ENCODE measurements at places on chromosomes 2 and 18. TPM values are rescaled to one million over a fixed set of nuclear protein-coding genes. Genes with fewer than 3 reads are reported as not detected.

GRCh38 chr18:25453556-25454269, 101.7 kb upstream of the ZNF521 start:
- no peak overlapping the region for H3K4me3 ChIP-seq
- H3K36me3 ChIP-seq, result no peaks in the 10 kb centered on the region
- DNase-seq, result no peak
- H3K27me3 ChIP-seq, result no peaks in the 10 kb centered on the region
- H3K4me1 ChIP-seq, result no peaks in the 10 kb centered on the region

GRCh38 chr2:171266102-171266501, 105.4 kb upstream of the TLK1 start:
- no peaks in the 10 kb centered on the region for H3K4me1 ChIP-seq
- no peaks in the 10 kb centered on the region for H3K36me3 ChIP-seq

The STK11IP gene
- 23.9 TPM for total RNA-seq

DNA sequence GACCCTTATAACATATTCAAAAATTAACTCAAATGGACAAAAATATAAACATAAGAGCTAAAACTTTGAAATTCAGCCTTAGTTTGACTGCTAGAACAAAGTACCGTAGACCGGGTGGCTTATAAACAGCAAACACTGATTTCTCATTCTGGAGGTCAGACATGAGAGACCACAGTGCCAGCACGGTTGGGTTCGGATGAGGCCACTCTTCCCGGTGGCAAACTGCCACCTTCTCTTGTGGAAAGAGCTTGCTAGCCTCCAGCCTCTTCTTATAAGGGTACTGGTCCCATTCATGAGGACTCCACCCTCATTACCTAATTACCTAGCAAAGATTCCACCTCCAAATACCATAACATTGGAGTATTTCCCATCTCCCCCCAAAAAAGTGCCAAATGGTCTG, 91.3 kb downstream of the FAM210A start:
- H3K27ac ChIP-seq, result no peak overlapping the region
- H3K4me3 ChIP-seq, result no peak overlapping the region
- no peaks in the 10 kb centered on the region for H3K4me1 ChIP-seq
- peaks cover 5% of the 10 kb centered on the region for H3K36me3 ChIP-seq
- no peak for DNase-seq

DNA sequence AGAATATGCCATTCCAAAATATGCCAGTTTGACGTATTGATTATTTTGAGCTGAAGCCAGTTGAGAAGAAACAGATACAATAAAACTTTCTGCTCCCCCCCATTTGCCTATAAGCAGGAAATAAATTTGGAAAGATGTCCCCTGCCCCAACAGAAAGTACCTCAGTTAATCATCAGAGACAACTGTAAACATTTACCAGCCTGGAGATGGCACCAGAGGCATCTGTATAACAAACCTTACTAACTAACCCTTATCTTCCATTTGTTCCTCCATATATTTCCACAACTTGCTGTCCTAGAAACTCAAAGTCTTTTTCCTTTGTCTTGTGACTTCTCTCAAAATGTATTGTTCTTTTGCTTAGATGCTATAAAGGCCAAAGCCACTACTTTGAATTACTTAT, 93.8 kb downstream of the AKAIN1 start:
- H3K4me1 ChIP-seq, result no peaks in the 10 kb centered on the region
- no peak overlapping the region for H3K27ac ChIP-seq
- no peak for DNase-seq
- H3K4me3 ChIP-seq, result no peak overlapping the region
- no peaks in the 10 kb centered on the region for H3K27me3 ChIP-seq

The SRD5A2 gene
- not detected for total RNA-seq

- no peaks in the 10 kb centered on the region for H3K27me3 ChIP-seq
- no peak overlapping the region for H3K4me3 ChIP-seq
- no peak overlapping the region for H3K27ac ChIP-seq
- peaks cover 7% of the 10 kb centered on the region for H3K4me1 ChIP-seq
These were observed 5.2 kb upstream of the PPP4R1 start for GRCh38 chr18:9619545-9619944.

DNA sequence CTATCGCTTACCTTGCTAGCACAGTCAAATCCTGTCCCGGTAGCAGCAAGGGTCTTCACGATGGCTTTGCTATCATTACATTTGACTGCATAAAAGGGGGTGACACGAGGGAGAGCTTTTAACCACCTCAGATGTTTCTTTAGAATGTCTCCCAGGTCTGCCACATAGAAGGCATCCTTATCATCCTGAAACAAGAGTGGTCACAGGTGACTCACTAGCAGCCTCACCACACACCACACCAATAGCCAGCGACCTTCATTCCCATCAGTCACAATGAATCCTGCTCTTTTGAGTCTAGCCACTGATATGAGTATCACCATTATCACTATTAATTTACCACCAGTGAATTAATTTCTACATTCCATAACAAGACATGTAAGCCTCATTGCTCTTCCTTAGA, 3.7 kb downstream of the ODC1 start:
- peaks cover 53% of the 10 kb centered on the region for H3K36me3 ChIP-seq
- no peak overlapping the region for H3K27ac ChIP-seq
- H3K27me3 ChIP-seq, result no peaks in the 10 kb centered on the region
- DNase-seq, result no peak

- no peak overlapping the region for H3K27ac ChIP-seq
- no peaks in the 10 kb centered on the region for H3K36me3 ChIP-seq
- H3K27me3 ChIP-seq, result no peaks in the 10 kb centered on the region
- H3K4me3 ChIP-seq, result no peak overlapping the region
- no peak for DNase-seq
These were observed 87.2 kb downstream of the BCL11A start for GRCh38 chr2:60466161-60466702.

GRCh38 chr2:96325884-96326255, 753 bp downstream of the ITPRIPL1 start:
- H3K4me3 ChIP-seq, result peak overlapping the region; percentile 77
- H3K27me3 ChIP-seq, result no peaks in the 10 kb centered on the region
- peaks cover 47% of the 10 kb centered on the region for H3K4me1 ChIP-seq
- H3K36me3 ChIP-seq, result peaks cover 13% of the 10 kb centered on the region
- DNase-seq, result peak; percentile 45
- no peak overlapping the region for H3K27ac ChIP-seq

DNA sequence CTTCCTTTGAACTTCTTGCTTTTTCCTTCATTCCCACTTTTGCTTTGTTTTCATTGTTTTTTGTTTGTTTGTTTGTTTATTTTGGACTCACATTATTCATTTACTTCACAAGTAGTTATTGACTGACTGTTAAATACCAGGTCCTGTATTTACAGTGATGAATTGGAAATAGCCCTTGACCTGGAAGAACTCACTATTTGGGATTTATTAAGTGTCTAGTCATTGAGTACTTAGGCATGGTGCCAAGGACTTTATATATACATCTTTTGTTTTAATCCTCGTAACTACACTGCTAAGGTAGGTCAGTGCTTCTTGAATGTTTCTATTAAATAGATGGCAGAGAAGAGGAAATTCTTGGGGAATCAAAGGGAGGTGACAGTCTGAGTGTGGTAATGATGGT, 11.1 kb downstream of the SPOPL start:
- H3K4me3 ChIP-seq, result no peak overlapping the region
- no peaks in the 10 kb centered on the region for H3K36me3 ChIP-seq
- no peaks in the 10 kb centered on the region for H3K27me3 ChIP-seq
- H3K4me1 ChIP-seq, result peaks cover 6% of the 10 kb centered on the region
- no peak overlapping the region for H3K27ac ChIP-seq
- no peak for DNase-seq

DNA sequence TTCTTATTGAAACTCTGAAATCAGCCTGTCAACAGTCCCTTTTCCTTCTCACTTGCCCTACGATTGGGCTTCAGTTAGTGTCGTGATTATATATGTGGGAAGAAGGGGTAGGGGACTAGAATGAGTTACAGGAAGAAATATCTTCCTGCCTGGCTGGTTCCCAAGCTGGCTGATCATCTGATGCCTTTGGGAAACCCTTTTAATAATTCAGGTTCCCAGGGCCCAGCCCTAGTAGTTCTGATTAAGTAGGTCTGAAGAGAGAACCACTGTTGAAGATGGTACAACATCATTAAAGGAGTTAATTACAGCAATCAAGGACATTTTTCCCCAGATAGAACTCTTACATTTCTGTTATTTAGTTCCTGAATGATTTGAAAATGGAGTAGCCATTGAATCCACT, 110.1 kb upstream of the EML6 start:
- no peaks in the 10 kb centered on the region for H3K27me3 ChIP-seq
- no peak for DNase-seq
- no peak overlapping the region for H3K4me3 ChIP-seq
- H3K4me1 ChIP-seq, result peaks cover 9% of the 10 kb centered on the region

DNA sequence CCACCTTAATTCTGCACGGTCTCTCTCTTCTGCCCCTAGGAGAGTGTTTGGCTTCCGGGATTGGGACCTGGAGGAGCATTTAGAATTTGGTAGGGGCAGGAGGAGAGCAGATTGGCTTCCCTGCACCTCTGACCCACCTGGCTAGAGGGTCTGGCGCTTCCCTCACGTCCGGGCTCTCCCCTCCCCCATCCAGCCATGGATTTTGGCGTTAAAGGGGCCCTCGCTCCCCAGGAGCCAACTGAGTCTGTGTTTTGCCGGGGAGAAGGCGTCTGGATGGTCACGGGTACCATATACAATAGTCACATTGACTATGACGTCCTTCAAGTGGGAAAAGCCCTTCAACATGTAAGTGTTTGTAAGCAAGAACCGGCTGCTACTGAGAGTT, 6.6 kb downstream of the HOXD3 start:
- H3K4me3 ChIP-seq, result no peak overlapping the region
- H3K27ac ChIP-seq, result no peak overlapping the region
- H3K4me1 ChIP-seq, result peaks cover 26% of the 10 kb centered on the region
- H3K36me3 ChIP-seq, result no peaks in the 10 kb centered on the region

DNA sequence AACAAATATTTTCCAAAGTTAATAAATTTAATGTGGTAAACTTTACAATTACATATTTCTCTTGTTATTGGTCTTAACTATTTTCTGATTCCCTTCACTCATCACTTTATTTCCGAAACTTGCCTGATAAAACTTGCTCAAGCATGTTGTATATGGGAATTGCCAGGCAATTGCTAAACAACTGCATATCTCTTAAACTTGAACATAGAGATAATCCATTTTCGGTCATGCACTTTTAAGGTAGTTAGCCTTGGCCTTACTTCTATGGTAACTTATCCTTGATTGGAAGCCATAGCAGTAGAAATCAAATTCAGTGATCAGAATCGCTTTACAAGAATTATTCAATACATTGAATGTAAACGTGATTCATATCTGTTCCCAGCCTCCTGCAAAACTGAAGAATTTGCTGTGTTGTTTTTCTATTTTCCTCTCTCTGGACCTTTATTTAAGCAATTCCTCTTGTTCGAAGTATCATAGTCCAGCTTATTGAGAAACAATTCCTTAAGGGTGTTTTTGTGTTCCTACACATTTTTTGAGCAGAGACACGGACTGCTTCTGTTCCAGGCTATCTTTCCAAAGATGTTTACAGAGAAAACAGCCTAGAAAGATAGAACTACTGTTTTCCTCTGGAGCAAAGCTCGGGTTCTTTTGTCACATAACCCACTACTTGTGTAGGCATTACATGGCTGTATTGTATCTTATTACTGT, 674.3 kb downstream of the IRS1 start:
- no peaks in the 10 kb centered on the region for H3K27me3 ChIP-seq
- H3K36me3 ChIP-seq, result no peaks in the 10 kb centered on the region
- no peaks in the 10 kb centered on the region for H3K4me1 ChIP-seq
- H3K27ac ChIP-seq, result no peak overlapping the region

- no peak overlapping the region for H3K4me3 ChIP-seq
- H3K27ac ChIP-seq, result no peak overlapping the region
- peaks cover 2% of the 10 kb centered on the region for H3K4me1 ChIP-seq
- peaks cover 17% of the 10 kb centered on the region for H3K36me3 ChIP-seq
- H3K27me3 ChIP-seq, result no peaks in the 10 kb centered on the region
These were observed 342.1 kb downstream of the PLCL1 start for GRCh38 chr2:198146346-198146940.

The ZNF396 gene
- 0.25 TPM for total RNA-seq

- H3K27ac ChIP-seq, result no peak overlapping the region
- H3K27me3 ChIP-seq, result no peaks in the 10 kb centered on the region
- no peak overlapping the region for H3K4me3 ChIP-seq
These were observed 235.9 kb downstream of the SETBP1 start for GRCh38 chr18:44916429-44917207.

Measured in CD4-positive, alpha-beta T cell (primary cell).